ENCODE measurements at places on chromosomes 16 and 17.

GRCh38 chr16:27460213-27460612, 58.2 kb downstream of the IL21R start:
- no peak for DNase-seq

DNA sequence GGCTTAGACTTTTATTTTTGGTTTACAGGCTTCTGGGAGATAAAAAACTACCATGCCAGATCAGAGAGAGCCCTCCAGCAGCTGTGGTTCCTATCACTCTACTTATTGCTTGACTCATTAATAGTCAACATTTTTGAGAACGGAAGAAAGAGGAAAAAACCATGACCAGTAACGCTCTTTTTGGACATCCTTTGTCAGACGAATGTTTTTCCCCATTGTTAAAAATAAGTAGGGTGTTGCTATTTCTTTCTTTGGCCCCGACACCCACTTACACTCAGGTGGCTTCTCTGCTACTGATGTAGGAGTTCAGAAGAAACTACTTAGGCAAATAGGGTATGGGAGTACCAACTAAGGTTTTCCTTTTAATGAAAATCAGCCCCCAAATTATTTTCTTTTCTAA, 27.5 kb downstream of the TVP23A start:
- DNase-seq = no peak

DNA sequence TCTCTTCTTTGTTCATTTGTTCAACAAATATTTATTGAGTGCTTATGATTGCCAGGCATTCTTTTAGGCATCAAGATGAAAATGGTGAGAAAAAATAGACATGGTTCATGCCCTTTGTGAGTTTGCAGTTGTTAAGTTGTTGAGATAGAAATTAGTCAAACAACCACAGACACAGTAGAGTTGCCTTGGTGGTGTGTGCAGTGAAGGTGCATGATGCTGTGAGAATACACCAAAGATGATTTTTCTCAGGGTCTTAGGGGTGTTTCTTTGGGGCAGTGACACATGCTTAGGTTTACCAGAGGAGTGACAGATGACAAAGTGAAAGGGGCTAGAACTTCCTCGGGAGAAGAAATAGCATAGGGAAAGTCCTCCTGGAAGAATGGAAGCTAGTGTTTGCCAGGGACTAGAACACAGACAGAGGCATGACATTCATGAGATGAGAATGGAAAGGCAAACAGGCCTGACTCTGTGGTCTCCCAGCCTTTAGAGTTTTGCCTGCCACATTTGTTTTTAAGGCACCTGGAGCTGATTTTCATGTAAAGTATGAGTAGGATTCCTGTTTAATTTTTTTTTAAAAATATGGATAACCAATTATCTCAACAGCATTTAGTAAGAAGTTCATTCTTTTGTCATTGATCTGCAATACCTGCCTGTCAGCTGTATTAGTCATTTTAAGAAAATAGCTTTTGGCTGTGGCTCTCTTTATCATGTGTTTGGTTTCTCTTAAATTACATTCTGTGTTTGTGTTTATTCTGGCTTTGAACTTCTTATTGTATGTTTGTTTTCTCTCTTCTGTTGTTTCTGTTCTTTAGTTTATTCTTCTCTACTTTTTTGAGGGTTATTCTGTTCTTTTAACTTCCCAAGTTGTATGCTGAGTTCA, 36.6 kb downstream of the CYLD start:
- no peak for DNase-seq

- no peak for DNase-seq
These were observed 26.8 kb downstream of the SGSM2 start for GRCh38 chr17:2363851-2364762.

GRCh38 chr17:51472670-51473205, 212.4 kb downstream of the UTP18 start:
- DNase-seq = no peak

GRCh38 chr17:29574732-29575510, 6.4 kb downstream of the TP53I13 start:
- DNase-seq = no peak

- DNase-seq = no peak
These were observed 63.7 kb upstream of the AKTIP start for GRCh38 chr16:53566552-53567245.

GRCh38 chr16:88754912-88755744, 29.9 kb downstream of the PIEZO1 start:
- peak; percentile 56 for DNase-seq

DNA sequence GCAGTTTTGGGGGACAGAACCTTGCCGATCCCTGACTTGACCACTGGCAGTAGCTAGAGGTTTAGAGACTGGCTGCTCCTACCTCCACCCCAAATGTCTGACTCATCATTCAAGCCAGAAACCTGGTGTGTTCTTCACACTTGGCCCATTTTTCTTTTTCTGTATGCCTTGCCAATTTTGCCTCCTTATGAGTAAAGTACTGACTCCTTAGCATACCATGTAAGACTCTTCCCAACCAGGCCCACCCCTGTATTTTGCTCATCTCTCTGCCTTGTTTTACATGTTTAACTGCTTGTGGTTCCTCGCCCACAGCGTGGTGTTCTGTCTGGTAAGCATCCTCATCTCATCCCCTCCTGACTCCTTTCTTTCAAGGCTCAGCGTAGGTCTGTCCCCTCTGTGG, 37.9 kb downstream of the NUP88 start:
- DNase-seq = no peak

DNA sequence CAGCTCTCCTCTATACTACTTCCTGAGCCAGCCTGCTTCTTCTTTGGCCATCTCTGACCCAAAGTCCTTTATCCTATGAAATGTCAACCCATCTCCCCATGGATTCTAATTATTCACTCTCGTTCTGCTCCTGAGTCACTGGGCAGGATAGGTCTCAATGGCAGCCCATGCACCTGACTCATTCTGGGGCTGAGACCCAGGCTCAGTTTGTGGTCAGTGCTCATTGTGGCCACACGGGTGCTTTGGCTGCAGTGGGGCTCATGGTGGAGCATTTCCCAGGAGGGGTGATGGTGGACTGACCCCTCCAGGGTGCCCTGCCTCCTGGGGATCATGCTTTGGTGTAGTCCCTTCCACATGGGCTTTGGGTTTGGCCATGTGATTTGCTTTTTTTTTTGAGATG, 154.8 kb upstream of the WSCD1 start:
- DNase-seq = no peak

- peak; percentile 66 for DNase-seq
These were observed 215.7 kb upstream of the CIBAR2 start for GRCh38 chr16:85327731-85328675.

DNA sequence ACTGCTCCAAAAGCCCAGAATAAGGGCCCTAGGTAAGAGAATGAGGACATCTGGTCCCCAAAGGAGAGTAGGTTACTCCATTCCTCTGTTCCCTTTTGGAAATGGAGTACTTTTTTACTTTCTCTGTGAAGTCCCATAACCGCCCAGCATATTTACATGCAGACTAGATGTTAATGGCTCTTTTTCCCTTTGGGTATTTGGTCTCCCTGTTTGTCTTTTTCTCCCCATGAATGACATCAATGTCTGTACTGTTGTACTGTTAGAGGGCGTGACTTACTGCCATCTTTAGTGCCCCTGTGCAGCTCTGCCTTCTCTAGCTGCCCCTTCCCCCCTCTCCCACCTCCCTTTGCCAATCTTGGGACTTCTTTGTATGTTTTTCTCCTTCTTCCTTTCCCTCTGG, 19.0 kb downstream of the GPR179 start:
- DNase-seq = no peak

DNA sequence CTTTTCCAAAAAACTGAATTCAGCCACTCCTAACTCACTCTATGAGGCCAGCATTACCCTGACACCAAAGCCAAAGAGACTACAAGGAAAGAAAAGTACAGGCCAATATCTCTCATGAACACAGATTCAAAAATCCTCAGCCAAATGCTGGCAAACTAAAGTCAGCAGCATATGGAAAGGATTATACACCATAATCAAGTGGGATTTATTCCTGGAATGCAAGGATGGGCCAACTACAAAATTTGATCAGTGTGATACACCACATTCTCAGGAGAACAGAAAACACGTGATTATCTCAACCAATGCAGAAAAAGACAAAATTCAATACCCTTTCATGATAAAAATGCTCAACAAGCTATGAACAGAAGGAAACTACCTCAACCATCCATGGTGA, 7.7 kb upstream of the AATK start:
- no peak for DNase-seq

GRCh38 chr17:52986056-52986662, 827.6 kb upstream of the CA10 start:
- no peak for DNase-seq

GRCh38 chr17:76909971-76910760, 42.0 kb downstream of the MGAT5B start:
- DNase-seq = peak; percentile 97

GRCh38 chr17:75557075-75557851, 30.3 kb upstream of the MYO15B start:
- DNase-seq = peak; percentile 61

GRCh38 chr16:56657555-56658326, at the start of gene MT1F:
MT1F (plus strand) TSS chr16:56657959; CDS start chr16:56658059, 100 bp downstream.
- peak; percentile 72 for DNase-seq

DNA sequence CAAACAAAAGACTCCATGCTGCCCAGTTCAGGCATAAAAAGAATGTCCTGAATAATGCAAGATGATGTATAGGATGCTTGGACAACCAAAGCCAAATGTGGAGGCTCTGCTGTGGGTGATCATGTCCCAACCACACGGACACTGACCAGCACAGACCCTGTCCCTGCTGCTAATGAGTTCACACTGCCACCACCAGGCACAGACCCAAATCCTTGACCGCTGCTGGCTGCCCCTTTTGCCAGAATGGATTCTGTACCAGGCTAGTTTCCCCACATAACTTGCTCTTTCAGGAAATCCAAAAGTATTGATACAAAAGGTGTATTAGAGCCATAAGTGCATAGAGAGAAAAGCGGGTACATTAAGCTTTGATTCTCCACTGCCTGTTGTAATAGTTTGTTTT, 60.9 kb downstream of the XYLT1 start:
- DNase-seq = no peak

DNA sequence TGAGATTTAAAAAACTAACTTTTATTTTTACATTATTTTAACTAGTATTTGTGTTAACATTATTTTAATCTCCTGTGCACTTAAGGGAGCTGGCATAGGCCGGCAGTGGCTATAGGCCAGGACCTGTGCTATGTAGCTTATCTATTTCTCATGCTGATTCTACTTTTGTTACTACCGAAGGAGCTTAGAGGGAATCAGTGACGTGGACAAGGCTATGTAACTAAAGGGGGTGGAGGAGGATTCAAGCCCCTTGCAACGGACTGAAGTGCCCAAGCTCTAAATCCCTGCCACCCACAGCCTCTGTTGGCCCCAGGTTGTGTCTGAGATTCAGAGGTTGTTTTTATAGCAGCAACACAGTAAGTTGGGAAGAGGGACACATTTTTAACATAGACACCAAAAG, 356.4 kb downstream of the WWOX start:
- no peak for DNase-seq

- no peak for DNase-seq
These were observed 90.6 kb downstream of the USP22 start for GRCh38 chr17:20952183-20952582.

DNA sequence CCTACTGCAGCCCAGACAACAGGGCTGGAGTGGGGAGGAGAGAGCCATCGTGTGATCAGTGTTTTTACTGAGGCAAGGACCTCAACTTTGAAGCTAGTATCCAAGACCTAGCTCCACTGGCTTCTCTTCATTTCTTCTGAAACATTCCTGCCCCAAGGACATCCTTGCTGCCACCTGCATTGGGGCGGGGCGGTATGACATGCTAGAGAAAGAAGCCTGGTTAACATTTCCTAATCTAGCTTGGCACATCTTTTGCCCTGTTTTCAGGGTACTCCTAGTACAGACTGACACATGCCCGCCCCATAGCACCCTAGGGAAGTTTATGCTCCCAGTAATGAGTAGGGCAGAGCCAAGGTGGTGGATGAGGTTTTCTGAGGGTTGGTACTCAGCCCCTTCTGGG, 17.8 kb upstream of the ANKRD40CL start:
- DNase-seq = no peak

DNA sequence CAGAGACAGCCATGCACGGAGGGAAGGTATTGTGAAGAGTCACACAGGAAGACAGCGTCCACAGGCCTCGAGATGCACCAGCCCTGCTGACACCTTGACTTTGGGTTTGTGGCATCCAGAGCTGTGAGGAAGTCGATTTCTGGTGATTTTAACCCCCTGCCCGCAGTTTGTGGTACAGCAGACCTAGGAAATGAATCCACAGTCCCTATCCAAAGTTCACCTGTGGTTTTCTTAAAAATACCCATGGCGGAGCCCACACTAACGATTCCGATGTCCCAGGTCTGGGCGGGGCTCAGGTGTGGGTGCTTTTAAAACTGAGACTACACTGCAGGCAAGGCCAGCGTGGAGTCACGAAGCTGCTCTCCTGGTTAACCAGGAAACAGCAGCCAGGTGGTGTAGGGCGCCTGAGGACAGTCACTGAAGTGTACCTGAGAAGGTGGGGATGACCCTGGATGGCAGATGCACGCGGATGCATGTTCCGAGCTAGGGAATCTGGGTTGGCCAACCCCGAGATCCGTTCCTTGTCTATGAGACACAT, 14.4 kb upstream of the MEAK7 start:
- DNase-seq = no peak

DNA sequence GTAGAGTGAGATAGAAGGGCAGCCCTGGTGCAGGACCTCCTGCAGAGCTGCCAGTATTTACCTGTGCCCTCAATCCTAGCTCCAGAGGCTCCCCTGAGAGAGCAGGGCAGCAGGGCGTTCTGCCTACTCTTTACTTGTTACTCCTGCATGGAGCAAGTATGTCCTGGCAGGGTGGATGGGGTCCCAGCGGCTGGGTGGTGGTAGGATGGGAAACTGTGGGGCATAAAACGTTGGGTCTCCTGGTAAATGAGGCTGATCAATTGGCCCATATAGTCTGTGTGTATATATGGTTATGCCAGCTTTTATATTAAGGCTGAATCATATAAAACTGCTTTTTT, 192.0 kb downstream of the NTN1 start:
- DNase-seq = no peak

DNA sequence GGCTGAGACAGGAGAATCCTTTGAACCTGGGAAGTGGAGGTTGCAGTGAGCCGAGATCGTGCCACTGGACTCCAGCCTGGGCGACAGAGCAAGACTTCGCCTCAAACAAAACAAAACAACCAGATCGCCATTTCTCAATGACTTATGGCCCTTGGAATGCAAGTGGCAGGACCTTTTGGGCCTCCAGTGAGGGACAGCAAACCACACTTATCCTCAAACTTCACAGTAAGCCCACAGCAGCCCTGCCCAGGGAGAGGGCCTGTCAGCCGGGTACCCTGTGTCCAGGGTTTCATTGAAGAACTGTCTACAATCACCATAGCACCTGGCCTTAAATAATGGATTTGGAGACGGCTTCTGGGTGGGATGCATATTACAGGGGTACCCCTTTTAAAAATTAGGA, 11.7 kb downstream of the TRAF4 start:
- no peak for DNase-seq

Measured in nephron progenitor cell (in vitro differentiated cells).